Forelimb muscle (tissue), 1 donor: ENCODE measurements at places on chromosomes 7 and 10.

- no peak for DNase-seq
Measured at GRCh38 chr10:70494966-70495365, 16.4 kb downstream of the PALD1 start.

- no peak for DNase-seq
Measured at GRCh38 chr10:47282657-47283018, 17.4 kb upstream of the GDF10 start.

- DNase-seq = no peak
Measured at GRCh38 chr10:14498326-14498725, 167.6 kb upstream of the FRMD4A start.

- DNase-seq = no peak
Measured at GRCh38 chr10:21056461-21056860, 159.3 kb upstream of the NEBL start.

- DNase-seq = no peak
Measured at GRCh38 chr7:77205706-77206105, 6.1 kb upstream of the FGL2 start.
